ENCODE measurements at places on chromosomes 7 and 10. TPM values are rescaled to one million over a fixed set of nuclear protein-coding genes. Genes with fewer than 3 reads are reported as not detected.

The LRRC18 gene
- not detected for total RNA-seq

The FGFR2 gene
- total RNA-seq: 71.9 TPM

The CAV1 gene
- total RNA-seq: 12.0 TPM

The TACC2 gene
- total RNA-seq: 16.1 TPM

The MACC1 gene
- total RNA-seq: 0.16 TPM

The GALNT11 gene
- 57.7 TPM for total RNA-seq

The DRGX gene
- not detected for total RNA-seq

The GIMAP1 gene
- total RNA-seq: 0.94 TPM

The GPAM gene
- 51.3 TPM for total RNA-seq

The RBM48 gene
- 25.3 TPM for total RNA-seq

The ABCB4 gene
- total RNA-seq: 0.47 TPM

All from occipital lobe (tissue), 3 donors.